ENCODE measurements at places on chromosomes 6 and 20.
A peak's percentile ranks its signal among the peaks of the same experiment; 100 is the strongest.

- DNase-seq, result peak; percentile 30
Observed at GRCh38 chr6:38554700-38555413, 84.9 kb downstream of the BTBD9 start.

DNA sequence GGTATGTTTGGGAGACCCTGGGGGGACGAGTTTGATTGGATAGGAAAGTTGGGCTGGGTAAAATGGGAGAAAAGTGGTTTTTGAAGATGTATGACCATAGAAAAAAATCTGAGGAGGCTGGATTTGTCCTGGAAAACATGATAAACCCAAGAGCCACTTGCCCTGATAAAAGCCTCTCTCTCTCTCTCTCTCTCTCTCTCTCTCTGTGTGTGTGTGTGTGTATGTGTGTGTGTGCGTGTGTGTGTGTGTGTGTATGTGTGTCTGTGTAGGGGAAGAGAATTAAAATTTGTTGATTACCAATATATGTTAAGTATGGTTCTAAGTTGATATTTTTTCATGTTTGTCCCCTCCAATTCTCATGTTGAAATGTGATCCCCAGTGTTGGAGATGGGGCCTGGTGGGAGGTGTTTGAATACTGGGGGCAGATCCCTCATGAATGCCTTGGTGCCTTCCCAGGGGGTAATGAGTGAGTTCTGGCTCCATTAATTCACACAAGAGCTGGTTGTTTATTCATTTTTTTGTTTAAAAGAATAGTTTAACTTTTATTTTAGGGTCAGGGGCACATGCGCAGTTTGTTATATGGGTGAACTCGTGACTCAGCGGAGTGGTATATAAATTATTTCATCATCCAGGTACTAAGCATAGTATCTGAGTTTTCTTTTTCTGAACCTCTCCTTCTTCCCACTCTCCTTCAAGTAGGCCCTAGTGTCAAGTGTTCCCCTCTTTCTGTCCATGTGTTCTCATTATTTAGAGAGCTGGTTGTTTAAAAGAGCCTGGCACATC is 208.8 kb downstream of the TFAP2B start:
- no peak for DNase-seq

- no peak for DNase-seq
Observed at GRCh38 chr20:56360908-56361205, 2.1 kb downstream of the FAM210B start.

DNA sequence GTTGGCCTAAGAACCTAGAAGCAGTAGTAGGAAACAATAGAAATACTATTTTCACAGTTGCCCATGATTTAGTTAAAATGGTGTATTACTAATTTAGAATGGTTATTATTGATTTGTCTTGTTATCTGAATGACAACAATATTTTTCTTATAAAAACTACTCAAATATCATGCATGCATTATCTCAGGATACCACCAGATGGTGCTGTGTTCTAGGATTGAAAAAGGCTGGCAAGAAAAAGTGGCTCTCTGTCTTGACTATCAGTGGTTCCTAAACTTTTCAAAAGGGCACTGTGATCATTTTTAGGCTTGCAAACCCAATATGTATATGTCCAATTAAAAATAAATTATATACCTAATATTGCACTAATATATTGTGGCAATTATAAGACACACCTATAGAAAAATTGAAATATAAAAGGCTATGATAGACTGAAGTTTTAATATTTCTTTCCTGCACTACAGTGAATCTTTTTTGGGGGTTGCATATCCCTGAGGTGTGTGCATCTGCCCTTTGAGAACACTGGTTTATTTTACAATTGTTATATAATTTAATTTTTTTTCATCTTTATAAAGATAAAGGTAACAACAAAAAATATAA is 131.7 kb upstream of the MLIP start:
- peak; percentile 43 for DNase-seq

DNA sequence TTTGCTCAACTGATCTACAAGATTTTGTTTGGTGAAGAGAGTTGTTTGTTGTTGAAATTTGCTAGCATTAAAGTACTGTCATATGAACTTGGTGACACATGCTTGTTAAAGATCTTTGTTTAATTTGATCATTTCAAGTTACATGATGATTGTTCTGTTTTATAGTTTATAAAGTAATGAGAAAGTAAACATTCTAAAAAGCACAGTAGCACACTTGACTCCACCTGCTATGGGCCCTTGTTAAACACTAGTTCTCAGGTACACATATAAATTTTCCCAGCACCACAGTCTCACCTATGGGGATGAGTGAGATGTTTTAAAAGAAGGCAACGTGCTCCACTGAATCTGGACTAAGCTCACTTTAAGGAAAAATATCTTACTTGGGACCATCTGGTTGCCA is 14.1 kb downstream of the MCHR2 start:
- no peak for DNase-seq

DNA sequence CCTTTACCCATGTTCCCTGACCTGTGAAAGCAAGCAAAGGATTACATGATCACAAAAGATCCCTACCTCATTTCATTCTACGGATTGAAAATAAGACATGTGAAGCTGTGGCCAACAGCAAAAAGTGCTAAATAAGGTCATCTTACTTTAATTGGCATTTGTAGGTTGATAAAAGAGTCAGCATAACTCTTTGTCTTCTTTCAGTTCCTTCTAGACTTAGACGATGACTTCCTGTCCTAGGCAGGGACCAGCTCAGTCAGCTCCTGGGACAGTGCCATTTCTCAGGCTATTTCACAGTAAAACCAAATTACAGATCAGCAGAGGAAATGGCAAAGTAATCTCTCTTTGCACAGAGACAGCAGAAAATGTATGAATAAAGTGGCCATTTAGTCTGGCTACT is 480.7 kb downstream of the RFPL4B start:
- DNase-seq, result no peak

DNA sequence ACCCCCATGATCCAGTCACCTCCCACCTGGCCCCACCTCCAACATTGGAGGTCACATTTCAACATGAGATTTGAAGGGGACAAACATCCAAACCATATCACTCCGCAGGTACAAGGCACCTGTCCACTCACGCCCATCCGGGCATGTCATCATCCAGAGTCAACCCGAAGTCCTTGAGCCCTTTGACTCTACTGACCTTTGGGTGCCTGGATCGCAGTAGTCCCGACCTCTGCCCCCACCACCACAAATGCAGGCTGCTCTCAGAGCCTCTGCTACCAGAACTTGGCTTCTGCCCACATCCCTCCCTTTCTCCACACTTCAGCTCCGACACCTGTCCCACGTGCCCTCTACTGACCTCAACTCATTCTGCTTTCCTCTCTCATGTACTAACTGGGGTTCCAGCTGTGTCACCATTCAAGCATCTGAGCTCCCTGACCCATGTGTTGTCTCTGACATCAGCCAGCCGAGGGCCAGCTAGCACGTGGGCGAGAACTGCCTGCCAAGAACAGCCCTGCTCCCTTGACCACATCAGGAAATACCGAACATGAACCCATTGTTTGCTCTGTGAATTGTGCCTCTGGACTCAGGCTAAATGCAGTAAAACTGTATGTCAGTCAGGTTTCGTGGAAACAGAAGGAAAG is 498.3 kb upstream of the SULF2 start:
- peak; percentile 87 for DNase-seq

DNA sequence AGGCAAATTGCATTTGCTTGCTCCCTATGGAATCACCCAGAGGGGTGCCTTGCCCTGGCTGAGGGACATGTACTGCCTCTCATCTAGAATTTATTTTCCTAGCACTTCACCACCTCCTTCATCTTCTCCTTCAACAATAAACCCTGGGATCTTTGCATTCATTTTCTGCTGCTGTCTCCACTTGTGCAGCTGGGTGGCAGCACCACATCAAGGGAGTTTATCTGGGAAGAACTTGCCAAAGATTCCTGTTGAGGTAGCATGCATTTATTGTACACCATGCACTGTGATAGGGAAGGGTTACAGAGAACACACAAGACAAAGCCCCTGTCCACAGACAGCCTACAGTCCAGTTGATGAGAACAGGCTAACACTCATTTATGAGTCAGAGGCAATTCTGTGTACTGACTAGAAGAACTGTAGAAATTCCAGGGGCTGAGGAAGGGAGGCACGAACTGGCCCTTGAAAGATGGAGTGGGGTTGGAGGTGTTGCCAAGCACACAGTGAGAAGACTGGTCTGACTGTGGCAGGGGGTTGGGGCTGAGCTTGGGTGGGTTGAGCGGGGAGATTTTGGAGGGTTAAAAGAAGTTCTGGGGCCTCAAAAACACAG is 17.5 kb downstream of the C20orf173 start:
- DNase-seq, result peak; percentile 49

GRCh38 chr6:109373762-109374161 is 8.5 kb downstream of the CD164 start:
- DNase-seq, result no peak

GRCh38 chr6:27542485-27542884 is 69.6 kb upstream of the ZNF184 start:
- DNase-seq, result no peak

DNA sequence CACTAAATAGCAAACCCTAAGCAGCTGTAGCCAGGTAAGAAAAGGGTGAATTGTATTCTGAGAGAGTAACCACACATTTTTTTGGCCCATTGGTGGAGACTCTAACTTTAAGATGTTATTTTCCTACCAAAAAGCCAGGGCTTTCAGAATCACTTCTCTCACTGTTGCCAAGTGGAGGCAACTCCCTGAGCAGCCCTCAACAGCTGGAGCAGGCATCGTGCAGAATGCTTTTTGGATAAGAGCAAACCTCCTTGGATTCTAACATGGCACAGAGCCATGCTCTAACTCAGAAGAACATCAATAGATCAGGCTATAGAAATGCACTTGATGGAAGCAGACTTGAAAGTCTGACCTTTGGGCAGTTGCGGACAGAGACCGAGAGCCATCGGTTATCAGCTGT is 722.2 kb upstream of the CHD6 start:
- no peak for DNase-seq

GRCh38 chr6:26441977-26442376 is 1.7 kb downstream of the BTN3A3 start:
- DNase-seq, result no peak

DNA sequence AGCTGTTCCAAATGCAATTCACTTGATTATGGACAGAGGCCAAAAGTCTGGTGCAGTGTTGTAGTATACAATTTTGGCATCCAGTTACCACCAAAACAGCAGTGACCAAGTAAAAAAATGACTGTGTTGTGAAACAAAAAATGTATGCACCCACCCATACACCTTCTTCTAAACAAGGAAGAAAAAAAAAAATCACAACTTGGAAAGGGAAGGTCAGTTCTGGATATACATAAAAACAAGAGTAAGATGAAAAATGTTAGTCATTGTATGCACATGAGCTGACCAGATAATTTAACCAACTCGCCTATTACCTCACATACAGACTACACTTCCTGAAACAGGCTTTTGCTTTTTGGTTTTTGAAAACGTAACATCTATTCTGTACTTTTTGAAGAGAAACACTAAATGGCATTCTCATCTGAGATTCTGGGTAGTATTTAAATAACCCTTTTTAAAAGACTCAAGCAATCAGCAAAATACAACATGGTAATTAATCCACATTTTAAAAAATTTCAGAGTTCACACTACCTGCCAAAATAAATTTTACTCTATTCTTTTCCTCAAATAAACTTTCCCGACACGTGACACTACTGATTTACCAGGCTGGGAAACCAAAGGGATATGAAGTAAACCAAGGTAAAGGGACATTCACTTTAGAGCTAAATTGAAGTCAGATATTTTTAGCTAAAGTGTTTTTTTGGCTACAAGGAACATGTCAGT is 141.6 kb upstream of the SHLD1 start:
- no peak for DNase-seq

DNA sequence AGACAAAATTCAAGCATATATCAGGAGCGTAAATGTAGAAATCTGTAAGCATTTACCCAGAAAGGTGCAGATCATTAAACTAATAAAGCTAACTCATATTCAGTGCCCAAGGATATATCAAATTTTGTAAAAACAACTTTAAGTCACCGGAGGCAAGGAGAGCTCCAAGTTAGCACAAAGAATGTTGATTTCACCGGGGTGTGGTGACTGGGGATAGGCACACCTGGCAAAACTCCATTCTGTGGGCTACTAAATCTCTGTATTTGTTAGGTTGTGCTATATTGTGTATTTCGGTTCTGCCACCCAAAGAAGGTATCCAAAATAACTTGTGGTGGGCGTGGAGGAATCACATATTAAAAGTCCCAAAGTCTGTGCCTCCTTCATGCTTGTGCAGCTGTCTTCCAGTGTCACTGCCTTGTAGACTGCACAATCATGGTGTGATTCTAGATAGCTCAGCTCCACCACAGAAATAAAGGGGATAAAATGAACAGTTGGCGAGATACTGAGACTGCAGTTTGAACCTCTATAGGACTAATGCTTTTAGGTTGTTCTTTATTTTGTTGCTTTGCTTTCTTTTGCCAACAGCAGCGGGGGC is 111.6 kb downstream of the GMDS start:
- no peak for DNase-seq

DNA sequence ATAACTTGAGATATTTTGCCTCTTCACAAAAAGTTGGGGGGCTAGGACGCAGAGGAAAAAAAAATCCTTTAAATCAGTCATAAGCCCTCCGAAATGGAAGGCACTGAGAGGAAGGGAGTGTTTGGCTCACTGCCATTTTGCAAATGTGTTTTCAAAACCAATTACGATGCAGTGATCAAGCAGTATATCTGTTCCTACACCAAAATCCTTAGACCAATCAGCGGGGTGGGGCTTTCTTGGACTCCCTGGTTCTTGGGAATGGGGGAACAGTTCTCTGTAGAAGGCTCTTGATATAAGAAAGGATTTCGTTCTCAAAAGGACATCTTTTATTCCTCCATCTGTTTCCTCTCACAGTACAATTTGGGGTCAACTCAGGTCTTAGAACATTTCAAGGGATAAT is 478.6 kb upstream of the JARID2 start:
- DNase-seq, result no peak

GRCh38 chr20:32465092-32465900 is 107.2 kb downstream of the ASXL1 start:
- DNase-seq, result peak; percentile 34

DNA sequence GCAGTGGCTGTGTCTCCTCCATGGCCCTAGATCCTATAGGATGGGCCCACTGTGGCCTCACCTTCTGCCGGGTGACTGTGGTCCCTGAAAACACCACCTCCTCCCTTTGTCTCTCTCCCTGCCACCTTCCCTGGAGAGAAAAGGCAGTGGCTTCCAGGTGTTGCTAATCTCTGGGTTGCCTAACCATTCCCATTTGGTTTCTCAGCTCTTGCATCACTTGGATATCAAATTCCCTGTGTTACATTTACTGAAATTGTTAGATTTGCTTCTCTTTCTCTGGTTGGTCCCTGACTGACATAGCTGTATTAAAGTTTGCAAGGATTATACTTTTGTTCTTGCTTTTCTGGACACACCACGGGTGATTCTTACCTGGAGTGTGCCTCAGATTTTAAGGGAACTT is 9.3 kb upstream of the ZFP64 start:
- peak; percentile 30 for DNase-seq

GRCh38 chr6:41441598-41442351 is 104.4 kb upstream of the FOXP4 start:
- no peak for DNase-seq

- no peak for DNase-seq
Observed at GRCh38 chr6:7413151-7413823, 23.7 kb downstream of the RIOK1 start.

All from fibroblast of upper back skin (primary cell).